AG09309 (cell line): ENCODE measurements at places on chromosomes 3 and 15.
A peak's percentile ranks its signal among the peaks of the same experiment; 100 is the strongest.

GRCh38 chr3:45275006-45275704 is 49.1 kb upstream of the TMEM158 start:
- no peak for DNase-seq

DNA sequence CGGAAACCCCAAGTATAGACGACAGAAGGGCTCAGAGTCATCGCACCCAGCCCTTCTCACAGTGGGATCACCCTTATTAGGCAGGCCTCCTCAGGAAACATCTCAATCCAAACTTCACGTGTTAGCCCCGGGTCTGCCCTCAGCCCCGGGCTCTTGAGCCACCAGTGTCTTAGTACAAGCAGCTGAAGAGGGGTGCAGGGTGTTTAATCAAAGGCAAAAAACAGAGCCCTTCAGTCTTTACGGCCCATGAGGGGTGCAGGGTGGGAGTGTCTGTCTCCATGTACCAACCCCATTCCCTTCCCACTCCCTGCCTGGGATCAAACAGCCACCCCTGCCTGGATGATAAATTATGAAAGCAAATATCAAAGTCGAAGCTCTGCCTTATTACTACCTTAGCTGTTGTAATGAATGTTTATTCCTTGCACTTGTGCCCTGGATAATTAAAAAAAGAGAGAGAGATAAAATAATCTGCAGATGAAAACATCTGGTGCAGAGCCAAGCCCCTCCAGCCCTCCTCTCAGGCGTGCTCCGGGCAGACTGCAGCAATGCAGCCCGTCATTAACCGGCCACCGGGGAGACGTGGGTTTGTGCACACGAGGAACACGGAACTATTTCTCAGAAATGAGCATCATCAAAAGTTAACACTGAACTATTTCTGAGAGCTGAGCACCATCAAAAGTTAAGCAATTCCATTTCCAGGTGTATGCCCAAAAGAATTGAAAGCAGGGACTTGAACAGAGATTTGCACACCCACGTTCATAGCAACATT is 64.5 kb downstream of the ADAMTS17 start:
- no peak for DNase-seq

- DNase-seq, result no peak
Observed at GRCh38 chr3:120344349-120344748, 4.8 kb downstream of the LRRC58 start.

DNA sequence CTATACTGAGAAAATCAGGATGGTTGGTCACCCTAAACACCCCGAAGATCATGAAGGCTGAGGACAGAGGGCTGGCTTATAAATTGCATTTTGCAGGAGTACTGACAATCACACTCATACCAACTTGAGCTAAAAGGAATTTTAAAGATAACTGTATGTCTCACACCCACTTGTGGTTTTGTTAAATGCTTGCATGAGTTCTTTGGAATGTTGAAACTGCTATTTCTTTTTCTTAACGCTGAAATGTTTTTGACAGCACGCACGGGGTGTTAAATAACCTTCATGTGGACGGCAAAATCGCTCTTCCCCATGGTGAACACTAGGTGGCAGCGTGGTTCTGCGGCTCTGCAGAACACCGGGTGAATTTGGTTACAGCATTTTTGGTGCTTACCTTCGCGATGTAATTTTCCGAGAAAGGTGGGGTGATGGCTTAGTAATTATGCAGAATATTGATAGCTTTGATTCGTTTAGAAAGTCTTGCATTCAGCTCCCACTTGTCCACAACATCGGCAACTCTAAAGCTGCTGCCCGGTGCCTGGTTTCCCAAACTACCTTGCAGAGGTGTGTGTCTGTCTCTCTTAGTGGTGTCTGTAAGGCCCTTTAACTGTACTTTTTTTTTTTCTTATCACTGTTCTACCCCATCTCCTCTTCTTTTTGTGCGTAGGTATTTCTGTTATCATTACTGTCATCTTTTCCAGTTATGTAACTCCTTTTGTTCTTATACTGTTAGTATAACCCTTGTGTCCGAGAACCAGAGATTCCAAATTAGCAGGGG is 51.7 kb downstream of the ARNT2 start:
- DNase-seq, result peak; percentile 92

GRCh38 chr15:99613481-99613880 is 47.7 kb downstream of the MEF2A start:
- no peak for DNase-seq

DNA sequence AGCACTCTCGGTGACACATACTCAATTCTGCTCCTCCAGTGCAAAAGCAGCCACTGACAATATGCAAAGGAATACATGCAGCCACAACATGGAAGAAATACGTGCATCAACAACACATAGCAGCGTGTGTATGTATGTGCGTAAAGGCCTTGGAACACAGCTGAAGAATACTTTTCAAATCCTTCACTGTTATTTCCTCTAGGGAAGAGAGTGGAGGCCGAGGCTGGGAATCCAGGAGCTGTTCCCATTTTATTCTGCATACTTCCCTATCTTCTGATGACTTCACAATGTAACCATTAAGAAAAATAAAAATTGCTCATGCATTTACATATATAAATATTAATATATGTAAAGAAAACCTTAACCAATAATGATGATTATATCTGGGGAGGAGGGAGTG is 36.6 kb upstream of the MGLL start:
- no peak for DNase-seq

- DNase-seq, result peak; percentile 53
Observed at GRCh38 chr3:154954757-154955156, 125.4 kb upstream of the MME start.

GRCh38 chr3:31573036-31573779 is 40.5 kb downstream of the STT3B start:
- DNase-seq, result no peak

- no peak for DNase-seq
Observed at GRCh38 chr3:45664578-45664977, 24.6 kb upstream of the SACM1L start.

GRCh38 chr3:84978843-84979242 is 20.1 kb downstream of the CADM2 start:
- no peak for DNase-seq

GRCh38 chr15:54979964-54980363 is 216.8 kb downstream of the RSL24D1 start:
- no peak for DNase-seq

DNA sequence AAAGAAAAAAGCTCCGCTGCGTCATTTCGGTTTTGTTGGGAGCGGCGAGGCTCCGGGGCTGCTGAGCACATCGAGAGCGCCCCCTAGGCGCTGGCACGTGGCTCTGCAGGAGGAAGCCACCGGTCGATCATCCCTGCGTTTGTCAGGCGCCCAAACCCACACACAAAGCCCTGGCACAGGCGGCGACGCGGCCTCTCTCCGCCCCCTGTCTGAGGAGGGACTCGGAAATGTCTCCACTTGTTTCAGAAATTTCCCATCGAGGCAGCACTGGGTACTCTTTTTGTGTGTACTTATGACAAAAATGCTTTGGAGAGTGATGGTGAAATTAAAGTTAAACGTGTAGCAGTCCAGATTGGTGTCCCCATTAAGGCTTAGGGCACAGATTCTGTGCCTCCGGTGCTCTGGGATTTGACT is 407.3 kb upstream of the ONECUT1 start:
- peak; percentile 1 for DNase-seq

DNA sequence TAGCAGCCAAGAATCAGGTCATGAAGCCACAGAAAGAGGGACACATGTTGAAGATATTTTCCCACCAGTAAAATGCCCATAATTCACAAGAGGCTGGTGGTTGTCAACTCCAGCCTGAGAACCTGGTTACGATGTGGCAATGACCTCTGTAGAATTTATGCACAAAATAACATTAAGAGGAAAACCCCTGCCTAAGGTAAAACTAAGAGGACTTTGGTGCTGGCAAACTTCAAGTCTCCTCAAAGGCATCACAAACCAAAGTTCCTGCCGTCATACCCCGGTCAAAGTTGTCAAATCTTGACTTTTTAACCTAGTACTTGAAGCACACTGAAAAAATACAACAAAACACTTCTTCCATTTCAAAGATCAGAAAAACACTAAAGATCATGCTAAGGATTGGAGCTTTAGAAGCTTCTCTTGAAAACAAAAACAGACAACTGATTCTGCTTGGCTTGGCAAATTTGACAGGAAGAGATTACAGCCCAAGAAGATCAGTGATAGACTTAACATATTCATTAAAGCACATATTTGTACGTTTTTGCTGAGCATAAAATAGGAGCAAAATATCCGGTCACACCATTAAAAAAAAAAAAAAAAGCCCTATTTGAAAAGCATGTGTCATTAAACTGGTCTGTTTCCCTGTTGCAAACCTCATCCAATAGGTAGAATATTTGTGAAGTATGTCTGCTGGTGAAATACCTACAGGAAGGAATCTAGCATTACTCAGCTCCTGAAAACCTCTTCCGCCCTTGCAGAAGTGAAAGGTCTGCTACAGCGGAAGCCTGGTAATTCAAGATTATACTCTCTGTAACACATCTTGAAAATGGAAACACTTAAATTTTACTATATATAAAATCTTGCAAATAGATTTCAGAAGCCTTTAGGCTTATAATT is 22.8 kb downstream of the EIF4E3 start:
- DNase-seq, result no peak

GRCh38 chr15:98226578-98226977 is 266.1 kb downstream of the ARRDC4 start:
- DNase-seq, result no peak

GRCh38 chr3:157405457-157405856 is 31.2 kb upstream of the PTX3 start:
- DNase-seq, result no peak

DNA sequence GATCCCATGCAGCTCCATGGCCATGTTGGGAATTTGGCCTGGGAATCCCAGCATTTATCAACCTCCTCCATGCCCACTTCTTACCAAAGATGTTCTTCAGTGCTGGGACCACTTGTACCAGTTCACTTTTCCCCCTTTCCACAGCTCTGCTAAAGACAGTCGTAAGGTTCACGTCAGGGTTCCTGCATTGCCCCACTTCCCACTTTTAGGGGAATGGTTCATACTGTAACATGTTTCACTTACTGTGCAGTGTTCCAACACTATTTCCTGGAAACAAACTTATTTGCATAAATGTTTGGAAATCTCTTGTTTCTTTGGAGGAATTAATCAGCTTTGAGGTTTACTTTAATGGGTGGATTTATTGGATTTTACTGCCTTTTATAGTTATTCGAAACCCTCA is 17.0 kb downstream of the APH1B start:
- no peak for DNase-seq

DNA sequence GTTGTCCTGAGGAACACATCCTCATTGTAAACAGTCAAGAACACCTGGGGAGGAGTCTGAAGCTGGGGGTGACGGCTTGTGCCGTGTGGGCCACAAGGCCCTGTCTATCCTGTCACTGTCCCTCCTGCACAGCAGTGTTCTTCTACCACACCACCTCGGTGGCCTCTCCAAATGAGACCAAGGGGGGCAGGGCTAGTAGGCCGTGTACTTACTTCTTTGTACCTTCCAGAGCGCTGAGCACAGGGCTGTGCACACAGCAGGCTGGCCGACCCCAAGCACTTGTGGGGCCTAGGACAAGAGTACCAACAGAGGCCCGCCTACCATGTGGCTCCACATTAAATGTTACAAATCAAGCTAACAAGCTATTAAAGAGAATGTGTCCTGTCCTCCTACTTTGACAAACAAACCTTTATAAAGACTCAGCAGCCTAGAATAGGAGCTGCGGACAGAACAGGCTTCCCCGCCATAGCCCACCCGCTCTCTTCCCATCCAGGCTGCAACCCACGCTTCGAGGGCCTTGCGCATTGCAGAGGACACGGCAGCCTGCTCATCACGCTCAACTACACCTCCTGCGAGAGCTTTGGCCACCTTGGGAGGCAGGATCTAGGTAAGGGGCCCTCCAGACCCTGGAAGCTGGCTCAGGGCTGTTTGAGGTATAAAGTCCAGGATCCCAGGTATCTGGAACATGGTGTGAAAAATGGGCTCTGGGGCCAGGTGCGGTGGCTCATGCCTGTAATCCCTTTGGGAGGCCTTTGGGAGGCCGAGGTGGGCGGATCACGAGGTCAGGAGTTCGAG is 30.5 kb downstream of the MELTF start:
- no peak for DNase-seq

GRCh38 chr3:25957026-25957425 is 167.1 kb downstream of the OXSM start:
- no peak for DNase-seq

DNA sequence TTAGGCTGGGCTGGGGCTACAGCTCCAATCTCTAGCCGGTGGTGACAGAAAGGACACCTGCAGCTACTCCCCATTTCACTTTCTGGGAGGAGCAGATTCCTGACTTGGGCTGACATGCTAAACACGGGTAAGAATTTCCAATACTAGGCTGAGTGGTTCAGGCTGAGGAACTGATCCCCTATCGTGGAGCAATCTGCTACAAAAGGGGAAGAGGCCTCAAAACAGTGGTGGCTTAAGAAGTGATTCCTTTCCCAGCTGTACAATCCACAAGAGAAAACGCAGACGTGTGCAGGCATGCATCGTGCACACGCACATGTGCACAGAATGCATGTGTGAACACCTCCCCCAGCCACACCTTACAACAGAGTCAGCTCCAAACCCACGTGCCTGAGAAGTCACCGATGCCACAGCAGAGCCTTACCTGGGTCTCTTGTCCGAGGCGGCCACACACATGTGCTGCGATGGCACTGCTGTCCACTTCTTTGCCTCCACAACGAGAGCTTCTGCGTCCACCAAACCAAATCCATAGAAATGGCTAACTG is 86.7 kb upstream of the SNRPA1 start:
- no peak for DNase-seq

DNA sequence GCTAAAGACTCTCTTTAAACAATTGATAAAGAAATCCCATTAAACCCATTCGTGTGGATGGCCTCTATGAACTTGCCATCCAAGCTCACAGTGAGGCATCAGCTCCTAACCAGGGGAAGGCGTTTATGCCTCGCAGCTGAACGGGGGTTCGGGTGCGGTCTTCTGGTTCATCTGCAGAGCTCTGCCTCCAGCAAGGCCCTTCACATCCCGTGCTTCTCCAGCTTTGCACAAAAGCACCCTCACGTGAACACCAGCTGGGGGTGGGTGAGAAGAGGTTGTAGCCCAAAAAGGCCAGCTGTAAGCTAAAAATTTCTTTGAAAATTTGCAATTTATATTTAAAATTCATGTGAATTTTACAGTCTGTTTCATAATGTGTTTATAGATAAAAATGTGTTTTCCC is 39.5 kb upstream of the ZNF148 start:
- no peak for DNase-seq

- DNase-seq, result no peak
Observed at GRCh38 chr3:190694335-190695001, 168.0 kb downstream of the GMNC start.

DNA sequence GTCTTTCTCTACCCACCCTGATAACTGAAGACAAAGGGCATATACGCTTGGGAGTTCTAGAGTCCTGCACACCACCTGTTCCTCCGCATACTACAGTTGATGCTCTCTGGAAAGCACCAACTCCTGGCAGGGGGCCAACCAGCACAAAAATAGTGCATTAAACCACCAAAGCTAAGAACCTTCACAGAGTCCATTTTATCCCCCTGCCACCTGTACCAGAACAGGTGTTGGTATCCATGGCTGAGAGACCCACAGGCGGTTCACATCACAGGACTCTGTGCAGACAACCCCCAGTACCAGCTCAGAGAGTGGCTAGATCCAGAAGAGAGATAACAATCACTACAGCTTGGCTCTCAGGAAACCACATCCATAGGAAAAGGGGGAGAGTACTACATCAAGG is 114.4 kb upstream of the POU1F1 start:
- no peak for DNase-seq
